ENCODE measurements at places on chromosomes 2 and 18. TPM values are rescaled to one million over a fixed set of nuclear protein-coding genes. Genes with fewer than 3 reads are reported as not detected.

GRCh38 chr18:13463526-13464210 is 245.1 kb downstream of the LDLRAD4 start:
- peak; percentile 45 for DNase-seq

GRCh38 chr2:95038635-95039298 is 13.3 kb downstream of the MAL start:
- DNase-seq, result no peak

- no peak for DNase-seq
Measured at GRCh38 chr2:64479259-64480117, 25.5 kb downstream of the LGALSL start.

CYBRD1 gene
- total RNA-seq, result 119 TPM

TRIB2 gene
- total RNA-seq, result 50.0 TPM
